ENCODE measurements at places on chromosomes 5 and 9.

- no peak for DNase-seq
These were observed 132.5 kb upstream of the ADRA1B start for GRCh38 chr5:159783726-159784247.

- DNase-seq = no peak
These were observed 122.8 kb upstream of the PITX1 start for GRCh38 chr5:135156715-135157404.

GRCh38 chr5:104965006-104965405 is 1402.4 kb upstream of the NUDT12 start:
- DNase-seq = no peak

- peak; percentile 41 for DNase-seq
These were observed 49.9 kb upstream of the GARNL3 start for GRCh38 chr9:127214421-127215267.

- DNase-seq = no peak
These were observed 410.2 kb upstream of the SLC30A5 start for GRCh38 chr5:68683632-68684036.

DNA sequence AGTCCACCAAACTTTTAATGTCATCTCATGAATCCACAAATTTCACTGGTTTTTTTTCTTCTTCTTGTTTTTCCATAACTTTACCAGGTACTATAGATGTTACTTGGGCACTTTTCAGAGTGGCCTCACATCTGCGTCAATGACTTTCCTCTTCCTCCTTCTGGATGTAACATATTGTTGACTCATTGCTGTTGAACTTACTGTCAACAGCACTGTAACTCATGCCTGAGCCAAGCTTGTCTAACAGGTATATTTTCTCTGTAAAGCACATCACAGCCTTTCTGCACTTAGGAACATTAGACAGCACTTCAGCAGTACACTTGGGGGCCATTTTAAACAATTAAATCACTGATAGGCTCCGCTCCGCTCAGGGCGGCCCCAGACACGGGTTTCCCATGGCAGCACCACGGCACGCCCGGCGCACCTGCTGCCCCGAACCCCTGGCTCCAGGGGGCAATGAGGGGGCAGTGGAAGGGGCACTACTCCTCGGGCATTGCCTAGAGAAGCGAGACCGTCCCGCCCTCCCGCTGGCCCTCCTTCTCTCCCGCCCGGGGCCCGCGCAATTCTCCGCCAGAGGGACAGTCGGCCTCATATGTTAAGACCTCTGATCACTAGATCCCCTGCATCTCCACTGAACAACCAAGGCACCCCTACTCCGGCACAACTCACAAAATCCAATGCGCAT is 41.9 kb upstream of the SPATA31C2 start:
- DNase-seq = no peak

DNA sequence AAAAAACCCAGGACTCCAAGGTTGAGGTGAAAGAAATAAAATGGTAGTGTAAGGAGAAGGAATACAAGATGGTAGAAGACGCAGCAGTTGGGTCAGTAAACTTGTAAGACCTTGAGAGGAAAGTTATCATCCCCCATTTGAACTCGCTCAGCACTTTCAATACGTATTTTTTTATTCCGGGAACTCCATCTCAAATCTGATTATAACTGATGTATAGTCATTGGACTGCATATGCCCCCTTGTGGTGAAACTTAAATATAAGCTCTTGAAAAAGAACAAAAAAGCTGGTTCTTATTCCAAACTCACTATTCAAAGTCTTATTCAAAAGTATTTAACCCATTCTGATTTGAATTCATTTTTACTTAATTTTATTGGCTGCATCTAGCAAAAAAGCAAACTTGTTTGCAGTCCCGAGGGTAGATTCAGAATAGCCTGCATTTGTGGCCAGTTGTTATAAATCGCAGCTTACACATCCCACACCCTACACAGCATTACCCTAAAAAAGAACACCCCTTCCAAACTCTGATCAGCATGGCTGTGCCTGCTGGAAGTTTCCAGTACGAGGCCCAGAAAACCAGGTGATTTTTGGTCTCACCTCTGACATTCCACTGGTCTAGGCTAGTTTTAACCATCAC is 118.0 kb downstream of the ESM1 start:
- DNase-seq = no peak

- no peak for DNase-seq
These were observed 2277.2 kb upstream of the WWC1 start for GRCh38 chr5:166014256-166014655.

GRCh38 chr5:6704361-6704851 is 8.8 kb upstream of the TENT4A start:
- DNase-seq = no peak

GRCh38 chr9:15243081-15243480 is 63.9 kb downstream of the TTC39B start:
- DNase-seq = no peak

GRCh38 chr5:175448276-175448675 is 4.3 kb upstream of the DRD1 start:
- no peak for DNase-seq

GRCh38 chr5:132962429-132963021 is 909 bp downstream of the AFF4 start:
- DNase-seq = no peak

DNA sequence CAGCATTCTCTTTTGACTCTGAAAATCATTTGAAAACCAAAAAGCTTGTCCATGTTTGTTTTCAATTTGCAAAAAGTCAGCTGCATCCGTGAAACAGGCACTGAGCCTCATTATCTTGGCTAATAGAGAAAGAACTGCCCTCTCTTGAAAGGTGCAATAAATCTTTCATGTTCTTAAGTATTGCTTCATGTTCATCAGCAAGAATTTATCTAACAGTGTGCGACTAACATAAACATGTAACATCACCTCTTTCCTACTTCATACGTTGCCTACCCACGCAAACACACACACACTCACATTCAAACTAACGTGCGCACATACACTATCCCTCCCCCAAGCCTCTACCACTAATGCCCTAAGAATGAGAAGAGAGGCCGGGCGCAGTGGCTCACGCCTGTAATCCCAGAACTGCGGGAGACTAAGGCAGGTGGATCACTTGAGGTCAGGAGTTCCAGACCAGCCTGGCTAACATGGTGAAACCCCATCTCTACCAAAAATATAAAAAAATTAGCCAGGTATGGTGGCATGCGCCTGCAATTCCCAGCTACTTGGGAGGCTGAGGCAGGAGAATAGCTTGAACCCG is 629.7 kb upstream of the ZNF608 start:
- no peak for DNase-seq

DNA sequence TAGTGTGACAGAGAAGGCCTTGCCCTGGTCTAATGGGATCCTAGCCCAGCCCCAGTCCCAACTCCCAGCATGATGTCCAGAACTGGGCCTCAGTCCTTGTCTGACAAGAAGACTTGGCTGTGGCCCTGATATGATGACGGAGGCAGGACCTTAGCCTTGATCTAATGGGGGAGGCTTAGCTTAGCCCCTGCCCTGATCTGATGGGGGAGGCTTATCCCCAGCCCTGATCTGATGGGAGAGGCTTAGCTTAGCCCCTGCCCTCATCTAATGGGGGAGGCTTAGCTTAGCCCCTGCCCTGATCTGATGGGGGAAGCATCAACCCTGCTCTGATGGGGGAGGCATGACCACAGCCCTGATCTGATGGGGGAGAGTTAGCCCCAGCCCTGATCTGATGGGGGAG is 3.7 kb downstream of the PKN3 start:
- DNase-seq = no peak

DNA sequence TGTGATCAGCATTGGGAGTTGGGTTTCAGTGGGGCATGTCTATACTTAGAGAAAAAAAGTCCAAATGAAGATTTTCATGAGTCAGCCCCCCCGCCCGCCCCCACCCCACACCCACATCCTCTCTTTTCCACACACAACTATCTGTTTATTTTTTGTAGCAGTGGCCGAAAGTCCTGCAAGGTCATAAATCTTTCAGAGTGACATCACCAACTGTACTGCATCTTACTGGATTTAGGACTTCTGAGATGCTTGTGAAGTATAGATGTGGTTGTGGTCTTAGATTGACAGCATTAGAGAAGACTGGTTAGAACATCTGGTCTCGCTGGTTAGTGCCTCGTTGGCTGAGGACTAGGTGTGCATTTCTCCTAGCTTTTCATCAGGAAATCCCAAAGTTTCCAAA is 7.3 kb upstream of the ROPN1L start:
- no peak for DNase-seq

DNA sequence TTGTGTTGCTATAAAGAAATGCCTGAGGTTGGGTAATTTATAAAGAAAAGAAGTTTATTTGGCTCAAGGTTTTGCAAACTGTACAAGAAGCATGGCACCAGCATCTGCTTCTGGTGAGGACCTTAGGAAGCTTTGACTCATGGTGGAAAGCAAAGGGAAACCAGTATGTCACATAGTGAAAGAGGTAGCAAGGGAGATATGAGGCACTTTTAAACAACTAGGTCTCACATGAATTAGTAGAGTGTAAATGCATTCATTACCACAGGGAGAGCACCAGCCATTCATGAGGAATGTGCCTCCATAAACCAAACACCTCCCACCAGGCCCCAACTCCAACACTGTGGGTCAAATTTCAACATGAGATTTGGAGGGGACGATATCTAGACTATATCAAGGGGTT is 40.8 kb downstream of the OR2Y1 start:
- no peak for DNase-seq

DNA sequence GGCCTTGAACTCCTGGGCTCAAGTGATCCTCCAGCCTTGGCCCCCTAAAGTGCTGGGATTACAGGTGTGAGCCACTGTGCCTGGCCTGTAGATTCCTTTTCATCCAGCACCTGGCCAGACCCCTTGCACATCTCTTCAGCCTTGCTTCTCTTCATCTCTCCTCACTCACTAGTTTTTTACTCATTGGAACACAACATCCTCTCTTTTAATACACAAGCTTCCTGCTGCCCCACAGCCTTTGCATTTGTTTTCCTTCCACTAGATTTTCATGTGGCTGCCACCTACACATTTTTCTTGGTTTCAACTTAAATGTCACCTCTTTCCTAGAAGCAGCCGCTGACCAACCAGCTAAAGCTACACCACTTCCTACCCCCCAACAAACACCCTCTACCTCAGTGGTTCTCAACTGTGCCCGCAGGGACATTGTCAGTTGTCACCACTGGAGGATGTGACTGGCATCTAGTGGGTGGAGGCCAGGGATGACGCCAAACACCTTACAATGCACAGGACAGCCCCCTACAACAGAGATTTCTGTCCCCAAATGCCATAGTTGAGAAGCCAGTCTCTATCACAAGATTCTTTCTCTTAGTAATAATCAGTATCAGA is 33.7 kb downstream of the HAVCR1 start:
- DNase-seq = no peak

Measured in T follicular helper cell (primary cell).